ENCODE measurements at places on chromosomes 11 and 22. TPM values are rescaled to one million over a fixed set of nuclear protein-coding genes. Genes with fewer than 3 reads are reported as not detected.

- no peak for DNase-seq
Observed at GRCh38 chr11:16871368-16871767, 132.9 kb downstream of the C11orf58 start.

GRCh38 chr11:65498042-65498726, 661 bp upstream of the MALAT1 start:
- peak; percentile 35 for DNase-seq

DNA sequence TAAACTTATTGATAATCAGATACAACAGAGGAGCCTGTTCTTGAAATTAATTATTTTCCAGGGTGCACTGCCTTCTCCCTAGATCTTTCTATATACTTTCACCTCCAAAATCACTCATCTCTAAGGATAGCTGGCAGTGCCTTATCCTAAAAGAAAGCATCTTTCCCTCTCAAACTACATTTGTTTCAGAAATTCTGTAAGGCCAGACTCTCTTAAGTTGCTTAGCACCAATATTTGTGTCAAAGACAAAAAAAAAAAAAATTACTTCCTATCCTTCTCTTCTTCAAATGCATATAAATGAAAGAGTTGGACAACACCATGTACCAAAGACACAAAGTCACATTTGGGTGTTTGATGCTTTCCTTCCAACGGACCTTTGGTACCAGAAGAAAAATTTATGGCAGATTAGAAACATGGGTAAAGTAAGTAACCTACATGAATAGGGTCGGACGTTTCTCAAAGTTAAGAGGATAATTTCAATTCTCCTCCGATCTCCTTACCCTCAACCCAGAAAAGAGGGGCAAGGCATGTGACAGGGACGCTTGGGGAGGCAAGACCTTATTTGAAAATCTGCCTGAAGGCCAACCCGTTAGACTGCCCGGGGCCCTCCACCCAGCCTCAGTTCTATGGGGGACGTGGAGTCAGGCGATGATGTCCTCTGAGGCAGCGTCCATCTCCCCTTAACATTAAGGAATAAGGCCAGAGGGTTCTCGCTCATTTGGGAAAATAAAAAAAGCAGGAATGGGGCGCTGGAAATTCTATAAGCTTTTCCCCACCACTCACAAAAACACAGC, 66.3 kb downstream of the ETS1 start:
- DNase-seq: no peak

- DNase-seq: no peak
Observed at GRCh38 chr11:11558826-11559225, 63.0 kb downstream of the GALNT18 start.

Gene MAP6
- 83.6 TPM for total RNA-seq

- DNase-seq: no peak
Observed at GRCh38 chr11:17531071-17531600, 13.1 kb downstream of the USH1C start.

GRCh38 chr11:87490671-87491070, 452.9 kb downstream of the TMEM135 start:
- no peak for DNase-seq

DNA sequence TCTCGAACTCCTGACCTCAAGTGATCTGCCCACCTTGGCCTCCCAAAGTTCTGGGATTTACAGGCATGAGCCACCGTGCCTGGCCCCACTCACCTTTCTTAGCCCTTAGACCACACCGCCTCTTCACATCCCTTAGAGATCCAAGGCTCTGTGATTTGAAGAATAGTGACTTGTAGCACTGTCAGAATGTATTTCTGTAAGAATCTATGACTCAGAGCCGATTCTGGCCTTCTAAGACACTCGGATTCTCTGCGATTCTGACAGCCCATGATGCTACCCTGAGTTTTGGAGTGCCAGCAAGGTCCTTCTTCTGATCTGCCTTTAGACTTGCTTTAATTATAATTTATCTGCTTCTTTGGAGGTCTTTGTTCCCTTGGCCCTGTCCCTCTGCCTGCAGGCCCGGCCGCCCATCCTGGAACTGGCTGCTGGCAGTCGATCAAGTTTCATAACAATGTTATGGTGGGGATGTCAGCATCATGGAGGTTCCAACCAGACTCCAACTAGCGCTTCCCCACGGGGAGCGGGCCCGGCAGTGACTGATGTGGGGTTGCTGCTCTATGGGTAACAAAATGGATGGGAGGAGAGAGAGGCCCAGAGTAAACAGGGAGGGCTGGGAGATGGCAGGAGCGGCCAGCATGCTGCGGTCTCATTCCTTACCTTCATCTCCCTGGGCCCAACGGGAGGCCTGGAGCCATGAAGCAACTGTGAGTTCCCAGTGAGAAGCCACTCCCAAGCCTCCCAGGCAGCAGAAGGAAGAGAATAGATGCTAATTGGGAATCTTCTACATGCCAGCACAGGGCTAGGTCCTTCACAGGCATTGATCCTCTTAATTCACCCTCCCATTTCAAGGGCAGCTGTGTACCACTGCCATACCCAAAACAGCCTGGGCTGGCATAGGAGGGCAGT, 55.7 kb upstream of the RASD2 start:
- no peak for DNase-seq

DNA sequence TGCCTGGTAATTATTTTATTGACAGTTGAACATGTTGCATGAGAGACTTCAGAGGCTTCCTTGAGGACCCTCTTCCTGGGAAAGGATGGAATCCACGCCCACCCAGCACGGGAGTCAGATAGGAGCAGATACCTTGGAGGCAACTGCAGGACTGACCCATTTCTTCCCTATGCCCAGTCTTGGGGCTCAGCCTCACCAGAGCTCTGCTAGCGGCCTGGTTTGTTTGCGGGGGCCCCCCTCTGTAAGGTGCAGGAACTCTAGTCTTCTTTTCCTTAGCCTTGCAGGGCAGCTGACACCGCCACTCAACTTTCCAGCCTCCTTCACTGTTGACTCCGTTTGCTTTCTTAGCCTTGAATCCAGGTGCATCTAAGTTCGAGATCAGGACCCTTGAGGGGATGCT, 1032.8 kb downstream of the BRD1 start:
- DNase-seq: no peak

DNA sequence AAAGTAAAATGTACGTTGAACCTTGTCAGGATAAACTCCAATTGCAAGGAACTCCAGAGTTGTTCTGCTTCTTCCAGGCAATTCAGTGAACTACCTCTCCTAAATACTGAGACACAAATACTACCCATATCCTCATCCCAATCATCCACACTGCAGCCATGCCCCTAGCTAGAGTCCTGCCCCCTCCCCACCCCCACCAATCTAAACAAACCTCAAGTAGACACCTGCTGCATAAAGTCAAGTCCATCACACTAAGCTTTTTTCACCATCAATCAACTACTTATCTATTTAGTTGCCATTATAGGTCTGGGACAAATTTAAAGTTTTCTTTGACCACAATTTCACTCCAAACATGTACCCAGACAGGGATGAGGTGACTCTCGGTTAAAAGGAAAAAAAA, 93.2 kb upstream of the APOA1 start:
- DNase-seq: no peak

GRCh38 chr11:134662629-134663360, 250.8 kb upstream of the B3GAT1 start:
- no peak for DNase-seq

Gene ENTHD1
- total RNA-seq: 0.16 TPM

- no peak for DNase-seq
Observed at GRCh38 chr11:75077316-75077715, 19.4 kb downstream of the OR2AT4 start.

DNA sequence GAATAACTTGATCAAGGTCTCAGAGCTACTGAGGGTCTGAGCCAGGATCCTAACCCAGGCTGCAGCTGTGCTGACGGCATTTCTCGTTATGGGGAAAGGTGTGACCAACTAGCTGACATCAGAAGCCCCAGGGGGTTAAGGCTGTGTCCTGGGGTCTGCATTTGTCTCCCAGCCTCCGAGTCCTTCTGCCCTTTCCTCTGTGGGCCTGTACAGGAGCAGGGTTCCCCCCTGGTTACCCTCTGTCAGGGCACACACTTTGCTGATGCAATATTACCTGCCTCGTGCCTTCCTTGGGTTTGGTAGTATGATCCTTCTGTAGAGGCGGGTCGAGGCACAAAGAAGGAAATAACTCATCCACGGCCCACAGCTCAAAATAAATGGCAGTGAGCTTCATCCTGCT, 183.0 kb downstream of the TBC1D22A start:
- DNase-seq: no peak

GRCh38 chr11:102478673-102479299, 26.2 kb upstream of the TMEM123 start:
- no peak for DNase-seq

GRCh38 chr11:2307501-2308331, 5.9 kb downstream of the TSPAN32 start:
- no peak for DNase-seq

- DNase-seq: no peak
Observed at GRCh38 chr22:44693756-44694155, 8.2 kb upstream of the PRR5 start.

Gene TYMP
- total RNA-seq: 2.0 TPM

DNA sequence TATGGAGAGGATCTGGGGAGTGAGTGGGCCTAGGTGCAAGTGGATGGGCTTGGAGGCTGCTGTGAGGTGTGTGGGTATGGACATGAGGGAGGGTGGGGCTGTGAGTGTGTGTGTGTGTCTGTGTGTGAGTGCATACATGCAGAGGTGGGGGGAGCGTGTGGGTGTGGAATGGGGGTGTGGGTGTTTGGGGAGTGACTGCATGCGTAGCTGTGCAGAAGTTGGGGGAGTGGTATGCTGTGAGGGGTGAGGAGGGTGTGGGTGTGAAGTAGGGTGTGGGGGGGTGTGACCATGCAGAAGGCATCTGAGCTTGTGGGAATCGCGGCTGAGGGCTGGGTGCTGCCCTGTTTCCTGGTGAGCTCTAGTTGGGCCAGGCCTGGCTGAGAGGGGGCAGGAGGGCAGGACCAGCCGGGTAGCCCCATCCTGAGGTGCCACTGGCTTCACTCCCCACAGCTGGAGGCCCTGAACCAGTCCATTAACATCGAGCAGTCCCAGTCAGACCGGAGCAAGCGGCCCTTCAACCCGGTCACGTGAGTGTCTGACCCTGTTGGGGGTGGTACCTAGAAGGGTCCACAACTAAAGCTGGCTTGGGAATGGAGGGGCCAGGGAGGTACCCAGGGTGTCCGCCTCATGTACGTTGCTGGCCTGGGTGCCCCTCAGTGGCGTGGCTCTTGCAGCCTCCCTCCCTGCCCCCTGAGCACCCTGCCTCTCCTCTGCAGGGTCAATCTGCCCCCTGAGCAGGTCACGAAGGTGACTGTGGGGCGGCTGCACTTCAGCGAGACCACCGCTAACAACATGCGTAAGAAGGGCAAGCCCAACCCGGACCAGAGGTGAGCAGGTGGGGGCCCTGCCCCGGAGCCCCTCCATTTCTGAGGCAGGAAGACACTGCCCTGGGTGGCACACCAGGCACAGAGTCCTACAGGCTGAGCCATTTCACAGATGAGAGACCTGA, 16.5 kb downstream of the TMEM258 start:
- no peak for DNase-seq

DNA sequence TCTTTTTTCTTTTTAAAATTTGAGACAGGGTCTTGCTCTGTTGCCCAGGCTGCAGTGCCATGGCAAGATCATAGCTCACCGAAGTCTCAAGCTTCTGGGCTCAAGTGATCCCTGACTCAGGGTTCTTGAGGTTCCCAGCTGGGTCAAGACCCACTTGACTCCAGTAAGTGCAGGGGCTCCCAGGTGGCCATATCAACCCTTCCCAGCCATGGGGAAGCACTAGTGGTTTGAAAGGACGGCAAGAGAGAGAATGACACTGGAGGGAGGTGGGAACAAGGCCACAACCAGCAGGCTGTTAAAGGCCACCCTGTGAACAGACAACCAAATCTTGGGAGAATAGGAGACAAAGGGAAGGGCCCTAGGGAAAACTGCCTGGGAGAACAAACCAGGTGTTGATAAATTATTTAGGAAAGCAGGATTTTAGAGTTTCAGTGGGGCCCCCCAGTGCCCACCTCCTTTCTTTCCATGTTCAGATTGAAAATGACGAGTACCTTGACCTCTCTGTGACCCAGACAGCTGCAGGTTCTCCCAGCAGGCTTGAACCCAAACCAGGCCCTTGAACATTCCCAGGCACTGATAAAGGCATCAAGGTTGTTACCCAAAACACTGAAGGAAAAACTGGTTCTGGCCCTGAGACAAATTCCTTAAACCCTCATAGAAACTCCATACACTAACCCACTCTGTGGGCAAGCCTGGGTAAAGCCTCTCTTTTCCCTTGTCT, 28.8 kb downstream of the KLHL22 start:
- DNase-seq: no peak

- no peak for DNase-seq
Observed at GRCh38 chr11:121119440-121119839, 18.4 kb downstream of the TECTA start.

DNA sequence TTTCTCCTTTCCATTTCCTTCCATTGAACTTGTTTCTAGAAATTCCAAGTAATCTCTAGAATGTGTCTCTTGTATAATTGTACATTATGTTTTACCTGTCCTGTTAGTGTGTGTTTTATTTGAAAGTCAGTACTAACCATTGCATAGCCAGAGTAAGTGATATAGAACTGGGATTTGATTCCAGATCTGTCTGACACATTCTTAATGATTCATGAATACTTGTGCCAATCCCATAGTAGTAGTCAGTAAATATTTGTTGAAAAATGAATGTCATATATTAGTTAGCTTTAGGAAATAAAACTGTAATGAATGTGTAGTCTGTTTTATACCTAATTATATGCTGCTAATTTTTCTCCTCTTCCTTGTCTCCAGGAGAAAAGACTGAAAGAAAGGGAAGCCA, 186.9 kb downstream of the DDX10 start:
- DNase-seq: no peak

GRCh38 chr11:87374038-87374807, 336.5 kb downstream of the TMEM135 start:
- no peak for DNase-seq

Gene TMPRSS5
- total RNA-seq: 3.0 TPM

Gene NXPE1
- total RNA-seq: not detected

GRCh38 chr11:40289370-40289769, 1170.1 kb downstream of the LRRC4C start:
- DNase-seq: no peak

DNA sequence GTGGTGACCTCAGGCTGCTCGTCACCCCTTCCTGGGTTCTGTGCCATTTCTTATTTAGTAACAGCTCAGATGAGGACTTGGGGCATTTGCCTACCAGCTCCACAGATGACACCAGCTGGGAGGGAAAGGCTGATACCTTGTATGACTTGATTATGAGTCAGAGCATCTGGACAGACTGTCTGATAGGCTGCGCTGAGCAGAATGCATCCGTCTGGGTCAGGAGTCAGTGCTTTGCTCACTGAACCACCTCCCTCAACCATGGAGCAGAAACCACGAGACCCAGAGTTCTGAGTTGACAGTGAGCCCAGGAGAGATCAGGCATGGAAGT, 6.8 kb downstream of the ST14 start:
- no peak for DNase-seq

Gene THRSP
- total RNA-seq: not detected

GRCh38 chr11:125328225-125328580, 163.7 kb downstream of the PKNOX2 start:
- DNase-seq: no peak
